B cell (primary cell): ENCODE measurements at places on chromosomes 2 and 18.

DNA sequence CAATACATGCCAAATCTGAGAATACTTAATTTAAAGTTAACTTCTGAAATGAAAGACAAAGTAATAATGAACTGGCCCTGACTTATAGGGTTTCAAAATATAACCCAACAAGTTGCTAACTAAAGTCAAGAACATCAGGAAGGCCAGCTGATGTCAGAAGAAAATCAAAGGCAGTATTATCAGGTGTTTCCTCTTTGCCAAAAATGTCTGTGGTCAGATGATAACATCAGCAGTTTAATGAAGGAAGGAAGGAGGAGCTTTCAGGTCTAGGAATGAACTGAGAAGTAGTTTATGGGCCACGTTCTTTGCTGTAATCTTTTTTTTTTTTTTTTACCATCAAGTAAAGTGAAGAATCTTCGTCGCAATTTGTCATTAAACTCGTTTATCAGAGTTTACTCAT lies 40.9 kb downstream of the CDH2 start:
- no peak for DNase-seq

GRCh38 chr2:188291142-188291616 lies 495 bp upstream of the GULP1 start:
- no peak for DNase-seq

DNA sequence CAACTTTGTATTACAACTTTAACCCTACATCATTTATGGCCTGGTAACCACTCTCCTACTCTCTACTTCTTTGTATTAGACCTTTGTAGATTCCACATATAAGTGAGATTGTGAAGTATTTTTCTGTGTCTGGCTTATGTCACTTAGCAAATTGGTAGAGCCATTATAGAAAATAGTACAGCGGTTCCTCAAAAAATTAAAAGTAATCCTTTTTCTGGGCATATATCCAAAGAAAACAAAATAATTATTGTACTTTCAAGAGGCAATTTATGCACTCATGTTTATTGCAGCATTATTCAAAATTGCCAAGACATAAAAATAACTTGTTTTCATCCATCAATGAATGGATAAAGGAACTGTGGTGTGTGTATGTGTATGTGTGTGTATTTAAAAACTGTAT lies 537.5 kb upstream of the FSIP2 start:
- no peak for DNase-seq

- no peak for DNase-seq
Observed at GRCh38 chr18:25187521-25188192, 164.3 kb downstream of the ZNF521 start.

GRCh38 chr18:79644666-79645057 lies 34.9 kb upstream of the CTDP1 start:
- no peak for DNase-seq

- no peak for DNase-seq
Observed at GRCh38 chr18:24860978-24861680, 400.7 kb downstream of the HRH4 start.

DNA sequence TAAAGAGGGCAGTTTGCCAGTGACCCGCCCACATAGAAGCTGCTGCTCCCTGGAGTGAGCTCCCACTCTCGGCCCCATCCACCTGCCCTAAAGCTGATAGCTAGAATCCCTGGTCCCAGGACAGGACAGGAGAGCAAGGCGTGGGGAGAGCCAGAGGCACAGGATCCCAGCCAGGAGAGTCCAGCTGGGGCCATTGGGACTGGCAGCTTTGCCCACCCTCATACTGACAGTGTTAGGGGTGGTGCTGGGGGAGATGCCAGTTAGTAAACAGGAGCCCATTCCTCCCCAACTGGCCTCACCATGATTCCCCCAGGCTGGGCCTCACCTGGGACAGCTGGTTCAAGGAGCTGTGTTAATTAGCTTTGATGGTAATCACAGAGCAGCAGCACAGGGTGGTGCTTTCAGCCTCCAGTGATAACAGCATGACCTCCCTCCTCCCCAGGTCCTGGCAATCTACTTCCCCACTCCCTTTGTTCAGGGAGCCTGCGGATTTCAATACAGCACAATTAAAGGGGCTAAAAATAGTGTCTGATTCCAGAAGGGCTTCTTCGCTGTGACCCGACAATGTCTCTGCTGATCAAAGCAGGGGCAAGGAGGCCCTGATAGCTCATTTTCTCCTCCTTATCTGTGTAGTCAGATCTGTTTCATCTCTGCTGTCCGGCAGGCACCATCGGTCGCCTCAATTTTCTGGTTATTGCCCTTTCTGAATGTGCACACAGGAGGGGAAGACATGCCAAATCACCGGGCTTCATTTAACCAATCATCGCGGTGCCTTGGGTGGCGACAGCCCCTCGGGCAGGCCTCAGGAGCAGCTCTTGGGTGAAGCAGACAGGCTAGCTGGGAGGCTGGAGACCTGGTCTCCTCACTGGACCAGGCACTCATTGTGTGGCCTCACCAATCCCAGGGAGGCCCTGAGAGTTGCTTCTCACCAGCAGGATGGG lies 119.9 kb upstream of the TEX51 start:
- DNase-seq, result no peak

DNA sequence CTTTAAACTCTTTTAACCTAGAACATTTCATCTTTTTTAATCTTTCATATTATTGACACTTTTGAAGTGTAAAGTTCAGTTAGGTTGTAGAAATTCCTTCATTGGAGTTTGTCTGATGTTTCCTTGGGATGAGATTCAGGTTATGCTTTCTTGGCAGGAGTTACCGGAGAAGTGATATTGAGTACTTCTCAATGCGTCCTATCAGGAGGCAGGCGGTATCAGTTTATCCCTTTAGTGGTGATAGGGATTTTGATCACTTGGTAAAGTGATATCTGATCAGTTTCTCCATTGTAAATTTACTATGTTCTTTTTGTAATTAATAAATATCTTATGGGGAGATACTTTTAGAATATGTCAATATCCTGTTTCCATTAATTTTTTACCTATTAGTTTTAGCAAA lies 78.4 kb downstream of the DTNB start:
- no peak for DNase-seq

DNA sequence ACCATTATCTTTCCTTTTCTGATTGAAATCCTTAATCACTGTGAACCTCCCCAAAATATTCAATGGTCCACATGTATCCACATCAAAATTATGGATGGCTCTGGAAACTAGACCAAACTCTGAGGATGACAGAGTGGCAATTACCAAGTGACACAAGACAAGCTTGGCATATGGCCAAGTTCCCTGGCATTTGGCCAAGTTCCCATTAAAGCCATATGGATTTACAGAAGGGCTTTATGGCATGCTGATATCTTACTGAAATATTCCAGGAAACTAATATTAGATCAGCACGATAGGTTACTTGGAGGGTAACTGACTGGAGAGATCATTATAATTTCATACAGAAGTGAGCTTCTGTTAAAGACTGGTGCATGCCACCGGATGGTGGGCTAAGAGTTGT lies 21.9 kb upstream of the CERS6 start:
- DNase-seq, result no peak

DNA sequence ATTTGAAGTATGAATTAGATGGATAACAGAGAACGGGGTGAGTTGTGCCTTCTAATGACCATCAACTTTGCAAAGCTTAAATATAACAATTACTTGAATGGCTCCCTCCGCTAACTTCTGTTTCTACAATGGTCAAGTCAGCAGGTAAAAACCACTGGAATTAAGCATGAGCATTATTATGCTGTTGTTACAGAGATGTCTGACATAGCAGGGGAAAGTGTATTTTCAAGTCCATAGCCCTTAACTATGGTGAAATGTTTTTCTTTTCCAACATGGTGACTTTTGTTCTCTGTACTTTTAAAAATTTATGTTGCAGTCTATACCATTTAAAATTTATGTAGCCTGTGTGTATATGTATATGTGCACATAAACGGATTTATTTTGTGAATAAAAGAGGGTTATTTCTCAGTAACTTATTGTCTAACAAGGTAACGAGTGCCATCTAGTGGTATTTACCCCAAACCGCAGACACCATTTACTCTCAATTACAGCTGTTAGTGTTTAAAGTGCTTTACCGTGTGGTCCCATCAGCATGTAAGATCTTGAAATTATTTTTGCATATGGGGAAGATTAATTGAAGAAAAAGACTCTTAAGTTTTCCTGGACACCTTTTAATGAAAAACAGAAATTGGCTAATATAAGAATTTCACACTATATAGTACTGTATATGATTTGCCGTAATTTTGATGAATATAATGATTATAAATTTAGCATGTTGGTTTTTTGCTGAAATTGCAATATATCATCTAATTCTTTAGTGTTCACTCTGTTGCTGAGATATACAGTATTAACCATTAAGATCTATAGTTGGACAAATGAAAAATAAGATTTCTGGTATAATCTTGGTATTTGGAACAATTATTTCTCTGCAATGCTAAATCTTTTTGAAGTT lies 78.2 kb downstream of the UBE2E3 start:
- DNase-seq, result peak; percentile 63

DNA sequence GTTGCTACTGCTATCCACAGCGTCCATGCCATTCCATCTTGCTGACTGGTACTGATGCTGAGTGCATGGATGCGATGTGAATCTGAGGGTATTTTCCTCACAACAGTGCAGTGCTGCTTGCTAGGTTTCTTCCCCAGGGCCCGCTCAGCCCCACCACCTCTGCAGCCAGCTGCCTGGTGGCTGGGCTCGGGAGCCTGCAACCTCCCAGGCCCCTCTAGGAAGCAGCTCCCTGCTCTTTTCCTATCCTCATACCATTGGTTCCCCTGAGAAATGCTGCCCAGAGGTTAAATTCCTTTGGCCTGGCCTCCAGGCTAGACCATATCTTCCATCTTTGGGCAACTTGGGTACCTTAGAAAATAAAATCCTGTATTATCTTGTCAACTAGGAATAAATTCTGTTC lies 413.6 kb downstream of the TGIF1 start:
- DNase-seq, result no peak

DNA sequence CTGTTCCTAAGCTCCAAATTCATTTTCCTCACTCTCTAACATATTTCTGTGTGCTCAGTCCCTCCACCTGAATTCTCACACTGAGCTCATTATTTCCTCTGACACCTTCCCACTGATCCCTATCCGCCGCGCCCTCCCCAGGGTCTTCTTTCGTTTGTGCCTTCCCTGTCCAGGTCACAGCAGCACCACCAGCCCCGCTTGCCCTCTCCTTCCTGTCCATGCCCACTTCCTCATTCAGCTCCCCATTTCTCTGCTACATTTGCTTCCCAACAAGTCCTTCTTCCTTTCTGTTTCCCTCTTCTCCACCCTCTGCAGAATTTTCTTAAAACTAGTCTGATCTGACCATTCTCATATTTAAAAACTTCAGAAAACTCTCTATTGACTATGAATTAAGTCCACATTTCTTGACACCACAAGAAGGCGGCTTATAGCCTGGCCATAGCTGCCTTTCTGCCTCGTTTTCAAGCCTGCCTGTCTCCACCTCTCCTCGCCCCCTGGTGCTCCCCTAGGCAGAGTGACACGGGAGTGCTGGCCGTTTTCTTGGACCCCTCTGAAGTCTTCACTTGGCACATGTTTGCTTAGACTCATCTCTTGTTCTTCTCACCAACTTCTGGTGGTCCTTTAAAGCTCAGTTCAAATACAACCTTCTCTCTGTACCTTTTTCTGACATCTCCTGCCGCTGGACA lies 138.7 kb upstream of the BOD1L2 start:
- no peak for DNase-seq

GRCh38 chr2:224875841-224876240 lies 159.7 kb upstream of the CCDC195 start:
- DNase-seq, result peak; percentile 17

GRCh38 chr2:178764097-178764496 lies 43.1 kb downstream of the TTN start:
- no peak for DNase-seq

GRCh38 chr2:163970058-163970813 lies 234.4 kb upstream of the FIGN start:
- no peak for DNase-seq

- DNase-seq, result no peak
Observed at GRCh38 chr2:106065983-106066820, 127.9 kb downstream of the UXS1 start.

DNA sequence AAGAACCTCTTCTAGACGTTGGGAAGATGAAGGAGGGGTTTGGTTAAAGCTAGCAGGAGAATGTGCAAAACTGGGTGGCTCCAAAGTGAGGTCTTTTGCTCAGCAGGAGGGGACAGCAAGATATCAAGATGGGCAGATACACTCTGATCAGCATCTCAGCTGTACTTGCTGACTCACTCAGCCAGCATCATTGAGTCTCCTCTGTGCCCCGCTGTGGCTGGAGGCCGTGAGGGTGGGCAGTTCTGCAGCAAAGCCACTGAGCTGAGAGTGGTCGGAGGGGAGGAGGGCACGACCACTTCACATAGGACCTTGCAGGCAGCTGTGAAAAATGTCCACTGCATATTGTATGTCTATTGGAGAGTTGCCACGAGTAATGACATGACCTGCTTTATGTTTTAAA lies 152.0 kb downstream of the CAPN13 start:
- no peak for DNase-seq

- no peak for DNase-seq
Observed at GRCh38 chr2:29372185-29372584, 257.0 kb downstream of the CLIP4 start.

DNA sequence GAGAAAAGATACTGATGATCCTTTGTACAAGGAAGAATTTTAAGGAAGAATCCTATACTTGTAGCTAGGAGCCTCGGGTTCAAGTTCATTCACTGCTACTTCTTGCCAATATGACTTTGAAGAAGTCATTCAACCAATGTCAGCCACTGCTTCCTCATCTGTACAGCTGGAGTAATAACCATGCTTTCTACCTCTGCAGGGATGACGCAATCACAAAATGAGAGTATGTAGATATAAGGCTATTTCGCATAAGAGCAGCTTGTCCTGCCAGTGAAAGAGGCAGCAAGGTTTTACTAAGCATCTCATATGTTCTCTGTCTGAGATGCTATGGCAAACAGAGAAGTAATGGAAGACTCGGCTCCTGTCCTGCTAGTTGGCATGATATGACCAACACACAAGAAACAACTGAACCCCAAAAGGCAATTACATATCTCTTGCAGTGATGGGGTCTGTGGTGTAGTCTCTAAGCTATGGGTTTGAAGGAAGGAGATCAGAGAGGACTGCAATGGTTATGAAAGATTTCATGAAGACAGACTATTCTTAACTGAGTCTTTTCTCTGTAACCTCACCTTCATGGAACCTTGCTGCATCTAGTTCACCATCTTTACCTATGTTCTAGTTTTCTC lies 9.2 kb downstream of the AAK1 start:
- no peak for DNase-seq

GRCh38 chr2:46127176-46127575 lies 170.0 kb upstream of the EPAS1 start:
- DNase-seq, result no peak

GRCh38 chr18:70331456-70332097 lies 42.7 kb downstream of the SOCS6 start:
- DNase-seq, result no peak

GRCh38 chr2:10764896-10765295 lies 43.5 kb downstream of the ATP6V1C2 start:
- no peak for DNase-seq

DNA sequence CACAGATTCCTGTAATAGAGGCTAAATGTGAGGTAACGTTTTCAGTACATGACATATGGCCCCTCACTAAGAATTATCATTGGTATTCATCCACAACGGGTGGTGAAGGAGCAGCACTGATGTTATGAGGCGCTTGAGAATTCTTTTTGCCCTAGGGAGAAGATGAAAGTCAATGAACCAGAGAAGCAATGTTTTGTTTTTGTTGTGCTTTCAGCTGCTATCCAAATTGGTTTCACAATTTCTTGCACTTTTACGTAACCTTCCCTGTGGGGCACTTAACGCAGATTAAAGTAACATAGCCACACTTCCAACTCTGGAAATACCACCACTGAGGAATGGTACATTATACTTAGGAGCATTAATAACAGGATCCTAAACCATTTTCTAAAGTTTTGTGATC lies 13.3 kb upstream of the CCDC85A start:
- DNase-seq, result no peak
